Hematopoietic multipotent progenitor cell (in vitro differentiated cells): ENCODE measurements at places on chromosomes 3 and 15.

- DNase-seq: no peak
Observed at GRCh38 chr3:133803469-133803868, 2.1 kb upstream of the SRPRB start.

- no peak for DNase-seq
Observed at GRCh38 chr3:55097441-55097840, 169.6 kb upstream of the LRTM1 start.

DNA sequence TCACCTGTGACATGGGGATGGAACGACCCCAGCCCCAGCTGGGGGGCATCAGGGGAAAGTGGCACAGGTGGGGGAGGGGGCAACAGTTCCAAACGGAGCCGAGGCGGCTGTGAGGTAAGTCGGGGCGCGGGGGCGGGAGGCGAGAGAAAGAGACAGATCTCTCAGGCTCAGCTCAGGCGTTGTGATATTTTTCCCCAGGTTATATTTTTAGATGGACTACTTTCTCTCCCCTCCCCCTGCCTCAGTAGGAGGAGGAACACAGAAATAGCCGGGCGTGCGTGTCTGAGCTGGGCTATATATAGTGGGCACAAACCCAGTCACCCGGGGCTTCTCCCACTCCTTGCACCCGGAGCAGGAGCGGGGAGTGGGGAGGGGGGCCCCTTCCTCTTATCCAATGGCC, 91.0 kb upstream of the LINGO1 start:
- no peak for DNase-seq

- peak; percentile 73 for DNase-seq
Observed at GRCh38 chr3:3110299-3110630, at the start of gene IL5RA. TSS of gene IL5RA (minus strand) at chr3:3110374. CDS start at chr3:3104984, 5,390 bp downstream.

- DNase-seq: no peak
Observed at GRCh38 chr3:175107231-175107630, 248.1 kb downstream of the NAALADL2 start.
